Mesothelial cell of epicardium (in vitro differentiated cells): ENCODE measurements at places on chromosomes 4 and X. TPM values are rescaled to one million over a fixed set of nuclear protein-coding genes. Genes with fewer than 3 reads are reported as not detected.

Gene SRPX2
- 13.7 to 16.2 TPM (median 15.1 TPM) in 3 replicates for total RNA-seq

Gene SMIM10
- 3.0 to 4.0 TPM (median 3.7 TPM) in 3 replicates for total RNA-seq

Gene CRMP1
- 14.6 to 16.5 TPM (median 15.7 TPM) in 3 replicates for total RNA-seq

Gene PCDH19
- 6.8 to 9.4 TPM (median 8.0 TPM) in 3 replicates for total RNA-seq

Gene SLC2A9
- 4.8 to 5.1 TPM (median 5.0 TPM) in 3 replicates for total RNA-seq

Gene KLF3
- 60.9 to 63.1 TPM (median 61.0 TPM) in 3 replicates for total RNA-seq

Gene CXCL9
- not detected in 3 replicates for total RNA-seq

Gene ARR3
- total RNA-seq, result not detected in 3 replicates

Gene LINC00632
- total RNA-seq, result 283 to 308 TPM (median 293 TPM) in 3 replicates

Gene SMARCA1
- total RNA-seq, result 116 TPM in 3 replicates

Gene SERTM2
- total RNA-seq, result 3.6 to 3.8 TPM (median 3.7 TPM) in 3 replicates
